ENCODE measurements at places on chromosomes 1 and 21.

GRCh38 chr1:205473966-205474365 lies 18.1 kb upstream of the BLACAT1 start:
- no peak for DNase-seq

GRCh38 chr1:201634261-201634660 lies 95.3 kb downstream of the NAV1 start:
- no peak for DNase-seq

- no peak for DNase-seq
Observed at GRCh38 chr1:201218409-201218808, 27.8 kb downstream of the IGFN1 start.

DNA sequence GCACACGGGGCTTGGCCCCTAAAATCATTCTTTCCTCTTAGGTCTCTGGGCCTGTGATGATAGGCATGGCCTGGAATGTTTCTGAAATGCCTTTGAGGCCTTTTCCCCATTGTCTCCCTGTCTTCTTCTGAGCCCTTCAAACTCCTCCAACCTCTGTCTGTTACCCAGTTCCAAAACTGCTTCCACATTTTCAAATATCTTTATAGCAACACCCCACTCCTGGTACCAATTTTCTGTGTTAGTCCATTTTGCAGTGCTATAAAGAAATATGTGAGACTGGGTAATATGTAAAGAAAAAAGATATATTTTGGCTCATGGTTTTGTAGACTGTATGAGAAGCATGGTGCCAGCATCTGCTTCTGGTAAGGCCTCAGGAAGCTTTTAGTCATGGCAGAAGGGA lies 158.8 kb downstream of the TM2D1 start:
- DNase-seq, result no peak

All from GM18507 (cell line).